ENCODE measurements at places on chromosomes 16 and 17.

DNA sequence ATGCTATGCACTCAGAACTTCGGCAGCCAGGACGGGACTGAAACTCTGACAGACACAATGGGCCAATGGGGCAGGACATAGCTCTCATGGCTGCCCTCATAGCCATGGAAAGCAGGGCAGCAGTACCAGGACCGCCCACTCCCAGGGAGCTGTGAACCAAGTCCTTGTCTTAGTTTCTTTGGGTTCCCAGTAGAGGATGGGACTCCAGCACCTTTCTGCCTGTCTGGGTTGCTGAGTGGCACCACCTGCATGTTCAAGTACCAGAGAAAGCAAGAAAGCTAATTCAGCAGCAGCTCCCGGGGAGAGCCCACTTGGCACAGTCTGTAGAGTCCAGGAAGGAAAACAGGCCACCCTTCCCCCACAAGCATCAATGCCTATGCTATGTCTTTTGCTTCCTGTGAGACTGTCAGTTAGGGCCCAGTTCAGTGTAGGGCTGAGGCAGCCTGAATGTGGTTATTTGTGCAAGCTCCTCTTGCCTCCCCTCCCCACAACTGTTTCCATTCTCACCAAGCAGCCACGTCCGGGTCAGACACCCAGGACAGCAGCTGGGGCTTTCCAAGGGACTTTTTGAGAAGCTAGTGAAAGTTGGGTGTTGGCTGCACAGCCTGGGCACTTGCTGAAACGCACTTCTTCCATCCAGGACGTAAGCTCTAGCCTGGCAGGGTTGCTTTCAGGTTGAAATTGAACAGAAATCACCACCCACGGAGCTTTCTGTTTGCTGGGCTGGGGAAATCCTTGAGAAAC lies 7.8 kb downstream of the SUPT4H1 start:
- DNase-seq = no peak

DNA sequence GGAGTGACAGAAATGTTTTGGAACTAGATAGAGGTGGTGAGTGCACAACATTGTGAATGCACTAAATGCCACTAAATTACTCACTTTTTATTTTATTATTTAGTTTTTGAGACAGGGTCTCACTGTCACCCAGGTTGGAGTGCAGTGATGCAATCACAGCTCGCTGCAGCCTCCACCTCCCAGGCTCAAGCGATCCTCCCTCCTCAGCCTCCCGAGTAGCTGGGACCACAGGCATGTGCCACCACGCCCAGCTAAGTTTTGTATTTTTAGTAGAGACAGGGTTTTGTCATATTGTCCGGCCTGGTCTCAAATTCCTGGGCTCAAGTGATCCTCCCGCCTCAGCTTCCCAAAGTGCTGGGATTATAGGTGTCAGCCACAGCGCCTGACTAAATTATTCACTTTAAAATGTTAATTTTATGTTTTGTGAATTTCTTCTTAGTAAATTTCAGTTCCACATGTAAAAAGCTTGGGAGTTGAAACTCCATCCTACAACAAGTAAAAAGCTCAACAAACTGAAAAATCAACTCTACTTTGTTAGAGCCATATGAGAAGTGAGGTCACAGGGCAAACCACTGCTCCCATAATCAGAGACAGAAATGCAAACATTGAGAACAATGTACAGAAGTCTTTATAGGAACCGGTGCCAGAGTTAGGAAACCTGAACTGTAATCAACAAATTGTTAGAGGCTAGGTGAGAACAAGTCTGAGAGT lies 13.8 kb upstream of the SLC5A10 start:
- DNase-seq = no peak

- DNase-seq = no peak
Observed at GRCh38 chr17:1480747-1481465, 11.6 kb downstream of the MYO1C start.

DNA sequence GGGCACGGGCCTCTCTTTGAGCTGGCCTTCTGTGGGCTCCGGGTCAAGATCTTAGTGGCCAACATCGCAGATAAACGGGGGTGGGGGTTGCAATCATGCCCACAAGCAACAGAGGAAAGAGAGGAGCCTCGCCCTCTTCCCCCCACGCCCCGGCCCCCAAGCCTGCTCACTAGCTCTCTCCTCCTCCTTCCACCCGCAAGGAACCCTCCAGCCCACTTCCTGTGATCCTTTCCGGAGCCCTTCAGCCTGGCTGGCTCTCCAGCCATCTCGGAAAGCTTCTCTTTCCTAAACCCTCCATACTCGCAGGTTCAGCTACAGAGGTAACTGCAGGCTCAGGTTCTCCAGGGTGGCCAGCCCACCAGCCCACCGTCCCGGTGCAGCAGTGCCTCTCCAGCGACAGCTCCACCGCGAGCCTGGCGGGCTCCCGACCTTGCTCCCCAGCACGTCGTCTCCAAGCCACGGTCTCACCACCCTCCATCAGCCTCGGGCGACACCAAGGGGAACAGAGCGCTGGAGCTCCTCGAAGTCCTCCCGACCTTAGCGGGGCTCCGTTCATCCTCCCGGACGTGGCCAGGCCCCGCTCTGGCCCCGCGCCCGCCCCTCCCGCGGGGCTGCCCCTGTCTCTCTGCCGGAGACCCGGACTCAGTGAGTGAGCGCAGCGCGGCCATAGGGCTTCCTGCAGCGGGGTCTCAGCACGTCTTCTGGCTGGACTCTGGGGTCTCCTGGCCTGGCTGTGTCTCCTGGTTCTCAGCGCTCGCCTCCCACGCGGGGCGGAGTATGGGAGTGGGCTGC lies 12.9 kb upstream of the ODF4 start:
- peak; percentile 40 for DNase-seq

DNA sequence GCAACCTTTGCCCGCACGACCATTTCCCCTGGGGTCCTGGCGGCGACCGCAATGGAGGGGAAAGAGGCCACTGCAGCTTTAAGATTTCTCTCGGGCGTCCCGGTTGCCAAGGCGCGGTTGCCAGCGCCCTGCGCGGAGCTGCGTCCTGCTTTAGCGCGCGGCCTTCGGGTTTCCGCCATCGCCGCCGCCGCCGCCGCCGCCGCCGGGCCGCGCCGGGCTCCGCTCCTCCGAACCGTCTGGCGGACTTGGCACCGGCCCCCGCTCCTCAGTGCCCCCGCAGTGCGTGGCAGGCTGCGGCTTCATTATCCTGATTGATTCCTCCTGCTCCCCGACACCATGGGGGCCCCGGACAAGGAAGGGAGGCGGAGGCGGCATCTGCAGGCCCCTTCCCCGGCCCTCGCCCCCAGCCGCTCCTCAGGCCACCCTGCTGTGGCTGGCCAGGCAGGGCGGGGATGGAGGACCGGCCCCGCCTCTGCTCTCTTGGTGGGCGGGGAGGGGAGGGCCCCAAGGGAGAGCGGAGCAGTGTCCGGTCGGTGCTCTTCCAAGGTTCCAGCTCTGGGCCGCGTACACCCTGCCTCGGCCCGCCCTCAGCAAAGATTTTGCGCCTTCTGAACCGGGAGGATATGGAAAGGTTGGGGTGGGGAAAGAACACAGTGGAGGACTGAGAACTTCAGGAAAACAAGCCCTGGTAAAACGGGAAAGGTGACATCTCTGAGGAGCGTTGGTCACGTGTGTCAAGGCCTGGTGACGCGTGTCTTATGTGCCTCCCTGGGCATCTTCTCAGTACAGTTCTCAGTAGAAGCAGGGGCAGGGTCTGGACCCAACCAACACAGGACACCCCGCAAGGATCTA lies 34.0 kb downstream of the NEUROD2 start:
- DNase-seq = peak; percentile 81

- no peak for DNase-seq
Observed at GRCh38 chr16:86848821-86849220, 270.5 kb downstream of the FOXL1 start.

GRCh38 chr16:84115919-84116719 lies 623 bp downstream of the MBTPS1 start:
- peak; percentile 68 for DNase-seq

DNA sequence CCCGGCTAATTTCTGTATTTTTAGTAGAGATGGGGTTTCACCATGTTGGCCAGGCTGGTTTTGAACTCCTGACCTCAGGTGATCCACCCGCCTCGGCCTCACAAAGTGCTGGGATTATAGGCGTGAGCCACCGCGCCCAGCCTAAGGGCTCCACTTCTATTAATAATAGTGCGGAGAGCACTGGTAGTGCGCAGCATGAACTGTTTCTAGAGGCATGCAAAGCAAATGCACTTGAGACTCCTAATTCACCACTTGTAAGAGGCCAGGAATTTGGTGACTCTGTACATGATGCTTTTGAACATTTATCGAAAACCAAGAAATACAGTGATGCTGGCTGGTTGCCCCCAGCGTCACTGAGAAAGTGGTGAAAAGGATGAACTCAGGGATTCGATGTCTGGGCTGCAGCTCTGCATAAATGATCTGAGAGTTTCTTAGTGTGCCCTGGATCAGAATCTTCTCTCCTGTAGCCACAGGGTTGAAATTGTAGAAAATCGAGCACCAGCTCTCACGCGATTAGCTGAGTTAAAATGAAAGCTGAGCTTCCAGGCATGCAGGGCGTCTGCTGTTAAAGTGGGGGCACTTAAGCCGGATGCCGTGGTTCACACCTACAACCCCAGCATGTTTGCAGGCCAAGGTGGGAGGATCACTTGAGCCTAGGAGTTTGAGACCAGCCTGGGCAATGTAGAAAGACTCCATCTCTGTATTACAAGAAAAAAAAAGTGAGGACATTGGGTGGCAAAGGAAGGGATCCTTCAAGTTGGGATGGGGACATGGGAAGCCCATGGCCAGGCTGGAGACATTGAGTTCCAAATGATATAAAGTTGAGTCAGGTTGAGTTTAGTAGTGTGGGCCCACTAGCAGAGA lies 4.8 kb downstream of the RNF213 start:
- DNase-seq = no peak

GRCh38 chr16:17155485-17155884 lies 315.3 kb downstream of the XYLT1 start:
- no peak for DNase-seq

DNA sequence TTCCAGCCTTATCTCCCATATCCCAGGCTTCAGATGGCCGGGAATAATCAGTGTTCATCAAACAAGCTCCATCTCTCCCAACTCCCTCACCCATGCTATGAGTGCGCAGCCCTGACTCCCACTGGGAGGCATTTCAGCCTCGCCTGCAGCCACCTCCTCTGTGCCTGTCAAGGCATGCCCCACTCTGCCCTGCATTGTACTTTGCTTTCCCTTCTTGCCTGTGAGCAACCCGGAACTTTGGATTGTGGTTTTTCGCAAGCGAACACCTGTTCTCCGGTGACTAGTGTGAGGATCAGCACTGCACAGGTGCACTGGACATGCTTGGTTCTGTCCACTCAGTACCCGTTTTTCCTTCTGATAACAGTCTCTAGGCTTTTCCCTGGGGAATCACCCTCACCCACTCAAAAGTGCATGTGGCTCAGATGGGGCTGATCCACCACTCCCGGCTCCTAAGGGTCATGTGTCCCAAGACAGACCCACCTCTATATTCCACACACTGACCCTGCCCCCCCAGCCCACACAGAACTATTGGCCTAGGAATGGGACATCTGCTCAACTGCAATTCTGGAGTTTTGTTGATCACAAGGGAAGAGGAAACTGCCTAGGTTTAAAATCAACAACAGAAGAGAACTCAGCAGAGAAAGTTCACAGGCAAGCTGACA lies 9.1 kb downstream of the CHST6 start:
- no peak for DNase-seq

GRCh38 chr17:7552621-7553051 lies 3.8 kb downstream of the TNFSF12 start:
- no peak for DNase-seq

DNA sequence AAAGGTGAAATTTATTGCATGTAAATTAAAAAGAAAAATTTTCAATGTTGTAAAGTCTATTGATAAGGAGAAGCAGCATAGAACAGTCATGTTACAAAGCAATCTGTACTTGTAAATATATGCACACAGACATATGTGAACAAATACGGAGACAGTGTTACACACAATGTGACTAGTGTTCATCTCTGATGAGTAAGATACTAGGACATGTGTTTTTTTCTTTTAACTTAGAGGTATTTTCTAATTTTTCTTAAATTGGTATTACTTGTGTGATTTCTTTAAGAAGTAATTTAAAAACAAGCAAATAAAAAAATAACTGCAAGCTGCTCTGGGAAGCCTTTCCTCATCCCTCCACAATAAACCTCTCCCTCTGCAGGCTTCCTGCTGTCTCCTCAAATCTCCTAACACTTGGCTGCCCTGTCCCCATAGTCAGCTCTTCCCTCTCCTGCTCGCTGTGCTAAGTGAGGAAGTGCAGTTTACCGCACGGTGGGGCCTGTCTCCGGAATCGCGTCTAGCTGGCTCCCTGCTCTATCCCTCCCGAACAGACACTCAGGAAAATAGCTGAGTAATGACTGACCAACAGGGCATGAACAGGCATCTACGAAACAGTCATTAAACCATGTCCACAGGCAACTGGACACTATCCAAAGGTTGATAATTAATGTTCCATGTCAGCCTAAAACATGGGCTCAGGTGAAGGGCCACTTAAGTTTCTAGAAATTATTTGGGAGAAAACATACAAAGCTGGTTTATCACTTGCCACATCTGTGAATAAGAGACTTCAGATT lies 35.9 kb downstream of the CMTM4 start:
- DNase-seq = peak; percentile 71

DNA sequence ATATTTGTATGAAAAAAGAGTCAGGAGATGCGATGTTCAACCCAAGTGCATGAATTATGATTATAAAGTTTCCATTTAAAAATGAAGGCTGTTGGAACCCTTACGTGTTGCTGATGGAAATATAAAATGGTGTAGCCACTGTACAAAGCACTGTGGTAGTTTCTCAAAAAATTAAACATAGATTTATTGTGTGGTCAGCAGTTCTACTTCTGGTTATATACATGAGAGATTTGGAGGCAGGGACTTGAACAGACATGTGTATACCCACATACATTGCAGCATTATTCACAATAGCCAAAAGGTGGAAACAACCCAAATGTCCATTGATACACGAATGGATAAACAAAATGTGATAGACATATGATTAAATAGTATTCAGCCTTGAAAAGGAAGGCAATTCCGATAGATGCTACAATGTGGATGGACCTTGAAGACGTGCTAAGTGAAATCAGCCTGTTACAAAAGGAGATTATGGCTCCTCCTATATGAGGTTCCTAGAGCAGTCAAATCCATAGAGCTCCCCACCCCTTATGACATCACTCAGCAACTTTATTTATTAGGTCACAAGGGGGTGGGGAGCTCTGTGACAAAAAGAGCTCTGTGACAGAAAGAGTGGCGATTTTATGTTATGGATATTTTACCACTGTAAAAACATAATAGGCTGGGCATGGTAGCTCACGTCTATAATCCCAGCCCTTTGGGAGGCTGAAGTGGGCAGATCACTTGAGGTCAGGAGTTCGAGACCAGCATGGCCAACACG lies 106.7 kb downstream of the MSI2 start:
- no peak for DNase-seq

GRCh38 chr17:35239823-35240222 lies 3.0 kb upstream of the SLFN5 start:
- no peak for DNase-seq

DNA sequence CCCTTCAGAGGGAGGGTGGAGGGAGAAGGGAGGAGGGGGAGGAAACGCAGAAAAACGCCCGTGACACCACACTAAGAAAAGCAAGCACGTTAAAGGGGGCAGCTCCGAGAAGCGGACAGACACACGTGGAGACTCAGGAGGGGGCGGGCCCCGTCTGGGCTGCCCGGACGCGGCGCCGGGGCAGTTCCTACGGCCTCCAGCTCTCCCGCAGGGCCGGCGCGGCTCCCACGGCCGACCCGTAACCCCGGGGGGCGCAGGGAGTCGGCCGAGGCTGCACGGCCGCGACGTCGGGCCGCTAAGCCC lies 362 bp downstream of the KLHDC4 start:
- no peak for DNase-seq

Data from head of caudate nucleus (tissue), 42 donors.